Right cardiac atrium (tissue), 5 donors: ENCODE measurements at places on chromosomes 1 and 21.

- DNase-seq, result peak; percentile 39
Measured at GRCh38 chr1:68204977-68205630, 27.2 kb downstream of the WLS start.

- DNase-seq, result no peak
Measured at GRCh38 chr21:17461582-17461981, 51.3 kb upstream of the CXADR start.

GRCh38 chr1:59316497-59317128 is 19.7 kb downstream of the FGGY start:
- DNase-seq, result no peak

DNA sequence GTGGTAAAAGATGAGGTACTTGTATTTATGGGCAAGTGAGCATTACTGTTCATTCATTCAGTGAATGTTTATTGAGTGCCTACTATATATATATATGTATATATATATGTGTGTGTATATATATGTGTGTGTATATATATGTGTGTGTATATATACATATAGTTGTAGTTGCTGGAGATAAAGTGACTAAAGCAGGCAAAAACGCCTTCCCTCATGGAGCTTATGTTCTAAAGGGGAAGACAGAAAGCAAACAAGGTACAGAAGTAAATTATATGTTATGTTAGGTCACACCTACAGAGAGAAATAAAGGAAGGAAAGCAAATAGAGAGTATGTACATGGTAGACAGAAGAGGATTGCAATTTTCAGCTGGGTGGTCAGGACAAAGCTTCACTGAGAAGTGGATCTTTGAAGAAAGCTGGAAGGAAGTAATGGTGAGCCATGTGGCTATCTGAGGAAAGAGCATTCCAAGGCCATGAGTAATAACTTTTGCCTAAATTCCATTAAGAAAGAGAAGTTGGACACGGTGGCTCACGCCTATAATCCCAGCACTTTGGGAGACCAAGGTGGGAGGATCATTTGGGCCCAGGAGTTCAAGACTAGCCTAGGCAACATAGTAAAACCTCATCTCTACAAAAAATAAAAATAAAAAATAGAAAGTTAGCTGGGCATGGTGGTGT is 33.5 kb upstream of the KLF17 start:
- DNase-seq, result no peak
